Stimulated activated CD8-positive, alpha-beta memory T cell treated with anti-CD3 and anti-CD28 coated beads, Interleukin-2, amount 100 ng/mL, for 1 hour (primary cell): ENCODE measurements at places on chromosomes 12 and 14.

- no peak for DNase-seq
Measured at GRCh38 chr14:81305743-81306142, 85.0 kb upstream of the GTF2A1 start.

- no peak for DNase-seq
Measured at GRCh38 chr14:35158491-35158890, 36.1 kb downstream of the PRORP start.

- no peak for DNase-seq
Measured at GRCh38 chr12:93146263-93146939, 217.3 kb upstream of the EEA1 start.

DNA sequence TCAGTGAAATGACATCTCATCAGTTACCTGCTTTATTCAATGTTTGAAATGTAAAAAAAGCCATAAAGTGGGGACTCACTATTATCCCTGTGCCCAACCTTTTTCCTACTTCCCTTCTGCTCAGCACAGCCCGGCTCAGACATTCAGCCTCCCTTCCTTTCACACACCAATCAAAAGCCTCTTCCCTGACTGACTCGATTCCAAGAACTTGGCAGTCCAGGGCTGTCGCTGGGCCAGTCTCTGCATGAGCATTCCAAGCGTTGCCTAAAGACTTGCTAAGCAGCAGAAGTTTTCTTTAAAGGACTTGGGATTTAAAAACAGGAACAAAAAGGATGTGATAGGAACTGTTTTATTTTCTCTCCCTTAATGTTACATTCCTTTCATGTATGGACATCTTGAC is 22.7 kb downstream of the ITPR2 start:
- no peak for DNase-seq

DNA sequence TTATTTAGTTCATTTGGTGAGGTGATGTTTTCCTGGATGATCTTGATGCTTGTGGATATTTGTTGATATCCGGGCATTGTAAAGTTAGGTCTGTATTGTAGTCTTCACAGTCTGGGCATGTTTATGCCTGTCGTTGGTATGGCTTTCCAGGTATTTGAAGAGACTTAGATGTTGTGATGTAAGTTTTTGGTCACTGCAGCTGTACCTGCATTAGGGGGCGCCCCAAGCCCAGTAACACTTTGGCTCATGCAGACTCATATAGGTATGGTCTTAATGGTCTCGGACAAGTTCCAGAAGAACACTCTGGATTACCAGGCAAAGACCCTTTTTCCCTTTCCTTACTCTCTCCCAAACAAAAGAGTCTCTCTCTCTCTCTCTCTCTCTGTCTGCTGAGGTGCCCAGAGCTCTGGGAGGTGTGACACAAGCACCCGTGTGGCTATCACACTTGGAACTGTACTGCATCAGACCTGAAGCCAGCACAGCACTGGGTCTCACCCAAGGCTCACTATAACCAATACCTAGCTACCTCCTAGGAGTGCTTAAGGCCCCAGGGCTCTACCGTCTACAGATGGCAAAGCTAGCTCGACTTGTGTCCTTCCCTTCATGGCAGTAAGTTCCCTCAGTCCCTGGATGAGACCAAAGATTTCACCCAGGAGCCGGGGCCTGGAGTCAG is 425.8 kb upstream of the ATXN7L3B start:
- DNase-seq: no peak

DNA sequence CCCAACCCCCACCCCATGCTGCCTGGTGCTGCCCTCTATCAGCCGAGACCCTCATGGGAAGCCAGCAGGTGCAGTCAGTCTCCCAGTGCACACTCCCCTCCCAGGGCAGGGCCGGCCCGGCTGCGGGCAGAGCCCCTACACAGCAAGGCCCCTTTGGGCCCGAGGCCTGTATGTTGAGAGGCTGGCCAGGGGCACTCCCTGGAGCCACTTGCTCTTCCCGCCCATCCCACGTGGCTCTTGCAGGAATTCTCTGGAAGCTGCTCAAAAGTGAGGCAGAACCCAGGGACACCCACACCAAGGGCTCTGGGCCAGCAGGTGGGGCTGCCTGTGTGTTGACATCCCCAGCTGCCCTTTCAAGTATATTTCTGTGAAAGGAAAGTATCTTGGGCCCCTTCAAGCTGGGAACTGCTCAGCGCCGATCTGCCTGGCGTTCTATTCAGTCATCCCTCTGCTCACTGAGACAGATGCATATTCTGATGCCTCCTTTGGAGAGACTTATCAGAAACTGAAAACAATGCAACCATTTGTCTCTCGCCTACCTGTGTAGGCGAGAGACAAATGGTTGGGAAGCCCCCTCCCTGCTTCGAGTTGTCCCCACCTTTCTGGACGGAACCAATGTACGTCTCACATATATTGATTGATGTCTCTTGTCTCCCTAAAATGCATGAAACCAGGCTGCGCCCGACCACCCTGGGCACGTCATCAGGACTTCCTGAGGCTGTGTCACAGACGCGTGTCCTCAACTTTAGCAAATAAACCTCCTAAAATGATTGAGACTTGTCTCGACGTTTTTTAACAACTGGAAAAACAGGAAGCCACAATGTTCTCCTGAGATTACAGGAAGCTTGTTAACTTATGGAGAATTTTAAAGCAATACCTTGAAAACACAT is 6.0 kb downstream of the GPR132 start:
- no peak for DNase-seq

DNA sequence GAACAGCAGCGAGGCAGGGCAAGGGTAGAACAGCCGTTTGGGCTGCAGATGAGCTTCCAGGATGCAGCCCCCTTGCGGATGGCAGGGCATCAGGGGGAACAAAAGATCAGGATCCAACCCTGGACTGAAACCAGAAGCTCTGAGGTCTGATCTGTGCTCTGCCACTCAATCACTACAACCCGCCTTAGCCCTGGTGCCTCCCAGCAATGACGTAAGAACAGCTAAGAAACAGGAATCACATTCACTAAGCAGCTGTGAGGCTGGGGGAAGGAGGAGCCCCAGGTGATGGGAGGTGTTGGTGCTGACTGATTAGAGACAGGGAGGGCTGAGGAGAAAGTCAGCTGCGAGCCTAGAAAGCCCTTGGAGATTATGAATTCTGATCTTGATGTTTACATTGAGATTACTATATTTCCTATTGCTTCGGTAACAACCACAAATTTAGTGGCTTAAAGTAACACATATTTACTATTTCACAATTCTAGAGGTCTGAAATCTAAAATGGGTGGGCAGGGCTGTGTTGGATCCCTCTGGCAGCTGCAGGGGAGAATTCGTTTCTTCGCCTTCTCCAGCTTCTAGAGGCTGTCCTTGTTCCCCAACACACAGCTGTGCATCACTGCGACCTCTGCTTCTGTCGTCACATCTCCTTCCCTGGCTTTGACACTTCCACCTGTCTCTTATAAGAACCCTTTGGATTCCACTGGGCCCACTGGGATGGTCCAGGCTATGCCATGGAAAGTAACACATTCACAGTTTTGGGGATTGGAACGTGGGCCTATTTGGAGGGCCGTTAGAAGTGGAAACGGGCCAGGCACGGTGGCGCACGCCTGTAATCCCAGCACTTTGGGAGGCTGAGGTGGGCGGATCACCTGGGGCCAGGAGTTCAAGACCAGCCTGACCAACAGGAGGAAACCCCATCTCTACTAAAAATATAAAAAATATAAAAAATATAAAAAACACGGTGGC is 6.1 kb upstream of the CD9 start:
- DNase-seq: no peak

DNA sequence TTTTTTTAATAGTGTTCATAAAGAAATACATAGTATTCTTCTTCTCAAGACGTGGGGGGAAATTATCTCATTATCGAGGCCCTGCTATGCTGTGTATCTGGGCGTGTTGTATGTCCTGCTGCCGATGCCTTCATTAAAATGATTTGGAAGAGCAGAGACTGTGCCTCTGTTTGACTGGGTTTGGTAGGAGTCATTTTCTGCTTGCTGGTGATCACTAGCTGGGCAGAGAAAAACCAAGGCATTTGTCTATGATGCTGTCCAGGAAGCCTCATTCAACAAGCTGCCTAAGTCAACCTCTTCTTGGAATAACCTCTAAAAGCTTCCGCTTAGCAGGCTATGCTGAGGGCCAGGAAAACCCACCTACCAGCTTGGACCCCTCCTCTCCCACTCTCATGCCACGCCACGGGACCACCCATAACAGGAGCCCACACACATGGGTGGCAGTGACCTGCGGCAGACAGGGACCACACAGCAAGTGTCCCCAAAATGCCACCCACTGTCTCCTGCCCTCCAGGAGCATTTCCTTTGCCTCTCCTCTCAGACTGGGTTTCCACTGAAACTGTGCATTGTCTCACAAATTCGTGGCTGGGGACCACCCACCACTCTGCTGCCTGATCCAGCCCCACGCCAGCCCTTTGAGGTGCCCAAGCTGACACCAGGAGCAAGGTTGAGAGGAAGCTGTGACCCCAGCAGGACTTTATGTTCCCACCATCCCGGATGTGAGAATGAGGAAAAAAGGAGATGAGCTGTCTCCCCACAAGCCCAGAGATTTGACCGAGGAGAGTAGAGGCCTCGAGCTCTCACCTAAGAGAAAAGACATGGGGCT is 36.8 kb downstream of the DAD1 start:
- no peak for DNase-seq

DNA sequence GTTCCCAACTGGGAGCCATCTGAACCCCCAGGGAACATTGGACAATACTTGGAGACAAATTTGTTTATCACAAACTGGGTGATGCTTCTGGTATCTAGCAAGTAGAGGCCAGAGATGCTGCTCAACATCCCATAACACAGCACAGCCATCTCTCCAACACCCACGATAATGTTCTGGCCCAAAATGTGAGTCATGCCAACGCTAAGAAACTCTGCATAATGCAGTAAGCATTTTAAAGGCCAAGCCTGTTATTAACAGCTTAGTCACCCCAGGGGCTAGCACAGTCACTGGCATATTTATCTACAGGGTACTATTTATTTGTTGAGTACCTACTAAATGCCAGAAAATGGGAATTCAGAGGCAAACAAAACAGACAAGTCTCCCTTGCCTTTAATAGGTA is 873.1 kb upstream of the TMEM132C start:
- DNase-seq: no peak

- DNase-seq: no peak
Measured at GRCh38 chr12:111780166-111780565, 13.4 kb downstream of the ALDH2 start.

GRCh38 chr12:106364261-106364660 is 6.7 kb downstream of the POLR3B start:
- DNase-seq: no peak

GRCh38 chr14:22489244-22489545 is 99.8 kb downstream of the DAD1 start:
- DNase-seq: no peak

- no peak for DNase-seq
Measured at GRCh38 chr14:30621354-30621939, 672 bp upstream of the SCFD1 start.

- no peak for DNase-seq
Measured at GRCh38 chr14:104594310-104595046, 10.1 kb downstream of the TMEM179 start.

GRCh38 chr12:115962216-115962615 is 315.3 kb downstream of the MED13L start:
- DNase-seq: no peak

DNA sequence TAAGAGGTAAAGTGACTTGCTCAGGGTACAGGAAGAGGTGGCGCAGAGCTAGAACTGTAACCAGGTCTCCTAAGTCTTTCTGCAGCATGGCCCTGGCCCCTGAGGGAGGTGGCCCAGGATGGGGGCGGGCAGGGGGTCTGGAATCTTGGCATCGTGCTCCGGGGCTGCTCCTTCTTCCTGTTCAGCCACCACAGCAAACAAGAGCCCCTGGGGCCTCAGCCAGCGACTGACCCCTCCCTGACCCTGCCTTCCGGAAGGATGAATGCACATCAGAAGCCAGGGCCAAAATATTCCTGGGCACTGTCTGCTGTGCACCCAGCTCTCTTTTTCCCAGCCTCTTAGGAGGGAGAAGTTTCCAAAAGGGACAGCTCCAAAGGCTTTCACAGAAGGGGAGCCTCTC is 242.8 kb downstream of the DPF3 start:
- no peak for DNase-seq

- DNase-seq: no peak
Measured at GRCh38 chr14:59450716-59451115, 14.5 kb downstream of the GPR135 start.
